Activated T-cell treated with anti-CD3 and anti-CD28 coated beads, Interleukin-2, amount 50 U/mL, for 48 hours (primary cell): ENCODE measurements at places on chromosomes 16 and 17.

DNA sequence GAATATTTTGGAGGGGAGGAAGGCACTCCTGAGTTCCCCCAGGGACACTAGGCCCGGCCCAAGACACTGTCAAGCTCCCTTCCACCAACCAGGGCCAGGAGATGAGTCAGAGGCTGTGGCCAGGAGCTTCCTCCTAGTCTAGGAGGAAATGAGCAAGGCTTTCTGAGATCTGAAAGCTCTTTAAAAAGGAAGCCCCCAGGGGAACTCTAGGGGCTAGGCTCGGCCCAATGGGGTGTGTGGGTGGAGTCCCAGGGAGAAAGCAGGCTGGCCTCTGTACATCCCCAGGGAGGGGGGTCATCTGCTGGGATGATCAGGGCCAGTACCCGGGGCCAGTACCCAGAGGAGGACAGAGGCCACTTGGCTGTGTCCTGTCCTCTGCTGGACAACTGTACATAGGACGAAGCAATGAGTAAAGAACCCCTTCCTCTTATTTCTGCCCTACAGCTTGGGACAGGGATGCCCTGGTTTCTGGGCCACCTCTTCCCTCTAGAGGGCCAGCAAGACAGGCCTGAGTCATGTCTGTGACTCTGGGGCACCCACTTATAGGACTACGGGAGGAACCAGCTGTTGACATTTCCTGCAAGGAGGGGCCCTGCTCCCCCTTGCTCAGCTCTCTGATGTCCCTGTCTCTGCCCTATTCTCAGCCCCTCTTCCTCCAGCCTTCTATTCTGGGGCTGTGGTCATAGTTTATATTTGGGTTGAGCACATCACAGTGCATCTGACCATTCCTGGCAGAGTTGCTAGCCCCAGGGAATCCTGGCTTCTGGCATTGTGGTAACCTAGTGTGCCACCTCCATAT is 2.7 kb downstream of the FHOD1 start:
- peak; percentile 84 for DNase-seq

- DNase-seq, result peak; percentile 94
Measured at GRCh38 chr16:29029168-29029994, 44.5 kb downstream of the LAT start.

- peak; percentile 56 for DNase-seq
Measured at GRCh38 chr16:49921791-49922456, 66.0 kb upstream of the ZNF423 start.

DNA sequence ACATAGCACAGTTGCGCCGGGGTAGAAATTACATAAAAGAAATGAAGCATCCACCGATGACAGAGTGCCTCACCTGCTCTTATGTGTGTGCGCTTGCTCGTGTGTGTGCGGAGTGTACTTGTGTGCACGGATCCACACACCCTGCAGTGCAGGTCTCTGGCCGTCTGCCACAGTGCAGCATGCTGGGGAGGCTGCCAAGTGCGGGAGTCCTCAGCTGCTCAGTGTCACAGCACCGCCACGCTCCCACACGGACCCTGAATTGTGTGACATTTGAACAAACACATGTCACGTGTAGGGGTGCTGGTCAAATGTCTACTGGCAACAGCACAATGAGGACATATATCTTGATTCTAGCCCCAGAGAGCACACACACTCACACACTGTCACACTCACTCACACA is 243.0 kb upstream of the MYOCD start:
- no peak for DNase-seq

DNA sequence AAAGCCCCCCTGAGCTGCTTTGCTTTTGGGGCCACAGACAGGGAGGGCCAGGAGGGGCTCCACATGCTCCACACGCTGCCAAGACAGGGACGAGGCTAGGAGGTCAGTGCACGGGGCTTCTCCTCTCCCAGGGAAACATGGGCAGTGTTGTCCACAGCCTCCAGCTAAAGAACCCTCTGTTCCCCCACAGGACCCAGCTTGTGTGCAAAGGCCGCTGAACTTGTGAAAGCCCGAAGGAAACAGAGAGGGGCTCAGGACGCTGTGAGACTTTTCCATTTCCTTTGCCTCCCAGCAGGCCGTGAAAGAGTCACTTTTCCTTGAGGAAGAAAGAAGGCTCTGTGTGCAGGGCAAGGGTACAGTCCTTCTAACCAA is 9.7 kb downstream of the CDRT4 start:
- no peak for DNase-seq

- peak; percentile 85 for DNase-seq
Measured at GRCh38 chr17:17303010-17303846, at the start of gene NT5M. Gene NT5M, plus strand, starts transcription at chr17:17303373. Its CDS starts 178 bp downstream, at chr17:17303551.

- DNase-seq, result no peak
Measured at GRCh38 chr16:19003935-19004334, 20.2 kb downstream of the TMC7 start.

DNA sequence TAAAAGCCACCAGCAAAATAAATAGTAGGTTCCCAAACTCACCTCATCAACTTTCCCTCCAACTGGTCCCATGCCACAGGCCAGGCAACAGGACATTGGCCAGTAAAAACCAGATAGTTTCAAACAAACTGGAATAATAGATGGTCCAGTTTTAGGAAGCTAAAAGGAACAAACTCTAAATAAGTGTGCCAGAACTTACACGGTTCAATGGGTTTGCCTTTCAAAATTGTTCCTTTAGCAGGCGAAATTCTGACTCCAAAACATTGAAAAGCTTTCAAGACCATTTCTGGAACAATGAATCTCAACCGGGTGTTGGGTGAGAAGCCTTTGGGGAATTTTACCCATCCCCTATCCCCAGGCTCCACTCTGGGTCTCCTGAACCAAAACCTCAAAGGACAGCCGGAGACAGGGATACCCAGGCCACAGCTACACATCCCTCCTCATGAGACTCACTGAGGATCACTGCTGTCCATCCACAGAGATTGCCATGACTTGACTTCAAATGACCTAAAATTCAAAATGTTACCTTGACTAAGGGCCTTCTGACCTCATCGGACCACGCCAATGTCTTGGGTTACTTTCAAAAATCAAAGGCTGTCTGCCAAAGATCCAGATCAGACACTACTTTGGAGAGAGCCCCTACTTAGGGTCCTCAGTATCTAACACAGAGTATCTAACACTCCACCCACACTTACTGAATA is 13.0 kb downstream of the AXIN2 start:
- DNase-seq, result no peak

- DNase-seq, result no peak
Measured at GRCh38 chr17:38507436-38507835, 79.2 kb downstream of the ARHGAP23 start.
